ENCODE measurements at places on chromosomes 11 and 22.
A peak's percentile ranks its signal among the peaks of the same experiment; 100 is the strongest.

DNA sequence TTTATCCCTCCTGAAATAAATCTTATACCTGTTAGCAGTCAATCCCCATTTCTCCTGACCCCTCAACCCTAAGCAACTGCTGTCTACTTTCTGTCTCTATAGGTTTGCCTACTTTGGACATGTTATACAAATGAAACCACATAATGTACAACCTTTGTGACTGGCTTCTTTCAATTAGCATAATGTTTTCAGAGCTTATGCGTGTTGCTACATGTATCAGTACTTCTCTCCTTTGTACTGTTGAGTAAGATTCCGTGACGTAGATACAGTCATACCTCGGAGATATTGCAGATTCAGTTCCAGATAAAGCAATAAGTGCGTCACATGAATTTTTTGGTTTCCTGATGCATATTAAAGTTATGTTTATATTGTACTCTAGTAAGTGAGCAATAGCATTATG is 127.3 kb downstream of the MORC2 start:
- DNase-seq = no peak

DNA sequence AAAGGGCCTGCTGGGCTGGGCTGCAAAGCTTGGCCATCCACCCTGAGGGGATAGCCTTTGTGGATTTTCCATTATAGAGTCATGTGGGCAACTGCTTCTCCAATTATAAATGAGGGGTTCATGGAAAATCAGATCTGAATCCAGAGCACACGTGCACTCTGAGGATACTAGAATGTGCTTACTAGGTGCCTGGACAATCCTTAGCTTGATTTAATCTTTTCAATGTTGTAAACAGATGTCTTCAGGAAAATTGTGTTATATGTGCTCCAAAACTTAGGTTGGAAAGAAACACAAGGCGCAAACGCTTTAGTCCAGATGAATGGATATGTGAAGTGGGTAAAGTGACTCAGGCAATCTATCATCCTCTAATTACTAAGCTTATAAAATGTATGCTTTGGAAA is 92.0 kb downstream of the SLC17A6 start:
- DNase-seq = no peak

GRCh38 chr11:44178381-44178780 is 82.9 kb downstream of the EXT2 start:
- no peak for DNase-seq

DNA sequence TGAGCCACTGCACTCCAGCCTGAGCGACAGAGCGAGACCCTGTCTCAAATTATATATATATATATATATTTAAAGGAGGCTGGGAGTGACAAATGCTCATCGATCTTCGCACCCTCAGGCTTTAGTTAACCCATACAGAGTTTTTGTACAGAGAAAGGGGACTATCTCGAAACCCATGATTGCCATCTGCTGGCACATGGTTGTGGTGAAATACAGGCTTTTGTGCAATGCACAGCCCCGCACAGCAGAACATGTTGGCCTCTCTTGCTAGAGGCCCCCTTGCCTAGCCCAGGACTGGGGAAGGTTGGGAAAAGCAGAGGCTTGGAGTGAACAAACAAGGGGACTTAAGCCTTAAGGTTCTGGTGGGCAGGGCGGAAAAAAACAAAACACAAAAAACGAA is 3.6 kb downstream of the MYBPC3 start:
- DNase-seq = no peak

GRCh38 chr22:40368836-40369235 is 1.6 kb upstream of the SGSM3 start:
- no peak for DNase-seq

GRCh38 chr11:60786811-60787567 is 1.9 kb downstream of the MS4A10 start:
- no peak for DNase-seq

DNA sequence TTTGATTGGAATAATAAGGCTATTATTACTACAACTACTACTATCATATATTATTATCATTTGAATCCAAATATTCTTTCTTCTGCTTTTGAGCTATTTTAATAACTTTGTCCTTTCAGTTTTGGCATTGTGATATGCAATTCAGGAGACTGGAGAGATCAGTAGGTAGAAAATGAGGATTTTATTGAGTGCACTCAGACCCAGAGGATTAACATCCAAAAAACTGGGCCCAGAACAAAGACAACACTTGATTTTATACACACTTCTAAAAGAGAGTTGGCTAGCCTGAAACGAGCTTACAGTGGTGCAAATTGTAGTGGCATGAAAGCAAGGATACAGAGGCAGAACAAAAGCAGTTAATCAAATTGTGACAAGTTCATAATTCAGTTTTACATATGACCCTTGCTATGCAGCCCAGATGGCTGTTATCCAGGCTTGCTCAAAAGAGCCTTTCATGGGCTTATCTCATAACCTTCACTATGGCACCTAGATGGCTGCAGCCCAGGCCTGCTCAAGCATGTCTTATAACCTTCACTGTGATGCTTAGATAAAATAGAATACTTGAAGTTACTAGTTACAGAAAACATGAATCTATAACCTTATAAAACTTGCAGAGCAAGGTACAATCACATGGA is 796.3 kb upstream of the RAG2 start:
- DNase-seq = no peak

- no peak for DNase-seq
These were observed 13.2 kb downstream of the OOSP3 start for GRCh38 chr11:59891781-59892181.

GRCh38 chr22:46360891-46361290 is 25.4 kb downstream of the TRMU start:
- DNase-seq = no peak

DNA sequence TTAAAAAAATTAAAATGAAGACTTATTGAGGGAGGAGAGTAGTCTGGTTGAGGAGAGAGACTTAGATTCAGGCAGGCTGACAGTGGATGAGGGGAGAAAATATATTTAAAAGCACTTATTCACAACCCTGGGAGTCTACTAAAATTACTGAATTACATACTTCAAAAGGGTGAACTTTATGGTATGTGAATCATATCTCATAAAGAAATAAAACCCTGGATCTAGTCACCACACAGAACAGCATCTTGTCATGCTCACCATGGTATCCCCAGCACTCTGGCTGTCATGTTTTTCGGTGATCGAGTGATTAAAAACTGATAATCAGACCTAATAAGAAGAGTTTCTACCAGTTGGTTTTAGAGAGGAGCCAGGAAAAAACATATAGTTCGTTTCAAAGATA is 11.0 kb downstream of the TEAD1 start:
- no peak for DNase-seq

DNA sequence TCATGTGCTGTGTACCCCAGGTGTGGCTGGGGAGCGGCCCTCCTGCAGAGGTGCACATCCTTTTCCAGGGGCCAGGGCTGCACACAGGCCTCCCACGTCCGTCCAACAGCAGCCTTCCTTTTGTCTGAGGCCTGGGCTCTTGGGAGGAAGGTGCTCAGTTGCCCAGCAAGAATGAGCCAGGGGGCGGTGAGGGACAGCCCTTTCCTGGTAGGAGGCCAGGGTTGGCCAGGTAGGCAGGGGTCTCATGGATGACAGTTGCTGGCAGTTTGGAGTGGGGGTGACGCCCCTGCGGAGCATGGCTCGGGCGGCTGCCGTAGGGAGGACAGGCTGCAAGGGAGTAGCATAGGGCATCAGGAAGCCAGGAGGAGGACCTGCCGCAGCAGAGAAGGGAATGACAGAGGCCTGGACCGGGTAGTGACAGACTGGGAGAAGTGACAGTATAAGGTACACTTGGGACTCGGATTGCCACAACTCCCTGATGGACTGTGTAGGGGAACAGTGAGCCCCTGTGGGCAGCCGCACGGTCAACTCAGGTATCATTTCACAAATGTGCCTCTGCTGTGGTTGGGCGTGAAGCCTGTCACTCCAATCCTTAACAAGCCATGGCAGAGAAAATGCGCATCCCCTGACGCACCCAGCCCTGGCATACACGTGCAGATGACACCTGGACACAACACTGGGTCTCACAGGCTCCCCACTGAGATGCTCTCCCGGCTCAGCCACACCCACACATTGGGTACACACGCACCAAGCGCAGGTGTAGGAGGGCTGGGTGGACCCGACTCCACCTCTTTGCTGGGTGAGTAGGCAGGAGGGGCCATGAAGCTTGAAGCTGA is 79.7 kb downstream of the DGCR2 start:
- no peak for DNase-seq

- peak; percentile 34 for DNase-seq
These were observed 23.2 kb downstream of the TAF1D start for GRCh38 chr11:93718057-93718563.

Measured in GM20000 (cell line).